ENCODE measurements at places on chromosomes 3 and 15. TPM values are rescaled to one million over a fixed set of nuclear protein-coding genes. Genes with fewer than 3 reads are reported as not detected.

NAALADL2 gene
- 43.9 TPM for total RNA-seq

CASR gene
- 0.05 TPM for total RNA-seq

C3orf38 gene
- total RNA-seq = 56.0 TPM

RNU5B-1 gene
- not detected for total RNA-seq

FBXO40 gene
- total RNA-seq = 0.22 TPM
